Fibroblast of skin of back (primary cell): ENCODE measurements at places on chromosomes 11 and 22.

- DNase-seq: no peak
Measured at GRCh38 chr11:58060535-58060934, 29.8 kb downstream of the OR6Q1 start.

GRCh38 chr22:32800158-32800882, 1.2 kb upstream of the TIMP3 start:
- no peak for DNase-seq

GRCh38 chr11:26905368-26905767, 88.5 kb upstream of the FIBIN start:
- peak; percentile 35 for DNase-seq

GRCh38 chr11:129404731-129405130, 29.1 kb downstream of the BARX2 start:
- DNase-seq: no peak

DNA sequence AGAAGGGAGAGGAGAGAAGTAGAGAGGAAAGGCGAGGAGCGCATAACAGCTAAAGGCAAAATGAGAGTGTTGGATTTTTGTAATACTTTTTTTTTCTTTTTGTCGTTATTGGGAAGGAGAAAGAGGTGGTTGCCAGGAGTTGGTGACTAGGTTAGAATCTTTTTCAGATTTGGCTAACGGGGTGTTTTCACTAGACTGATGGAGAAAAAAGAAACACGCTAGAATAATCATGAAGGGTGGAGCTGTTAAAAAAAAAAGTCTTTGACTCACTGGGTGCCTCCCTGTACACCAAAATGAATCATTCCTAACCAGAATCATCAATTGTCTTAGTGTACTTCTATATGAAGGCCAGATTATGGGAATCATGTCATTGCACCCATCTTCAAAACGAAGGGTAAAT, 12.7 kb downstream of the BLID start:
- DNase-seq: peak; percentile 69

- DNase-seq: no peak
Measured at GRCh38 chr11:2538951-2539350, 94.1 kb downstream of the KCNQ1 start.

GRCh38 chr22:17237038-17237668, 17.9 kb upstream of the ADA2 start:
- no peak for DNase-seq

DNA sequence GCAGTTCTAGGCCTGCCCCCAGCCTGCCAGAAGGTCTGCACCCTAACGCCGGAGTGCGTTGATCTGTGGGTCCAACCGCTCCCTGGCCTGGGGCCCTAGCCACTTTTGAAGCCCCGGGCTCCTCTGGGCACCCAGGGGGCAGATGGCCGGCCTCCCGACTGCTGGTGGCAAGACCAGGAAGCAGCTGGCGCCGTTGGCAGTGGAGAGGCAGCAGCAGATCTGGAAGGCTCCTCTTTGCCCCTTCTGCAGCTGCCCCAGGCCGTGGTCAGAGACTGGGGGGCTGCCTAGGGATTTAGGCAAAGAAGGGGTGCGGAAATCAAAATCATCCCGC, 445 bp upstream of the VWCE start:
- no peak for DNase-seq

DNA sequence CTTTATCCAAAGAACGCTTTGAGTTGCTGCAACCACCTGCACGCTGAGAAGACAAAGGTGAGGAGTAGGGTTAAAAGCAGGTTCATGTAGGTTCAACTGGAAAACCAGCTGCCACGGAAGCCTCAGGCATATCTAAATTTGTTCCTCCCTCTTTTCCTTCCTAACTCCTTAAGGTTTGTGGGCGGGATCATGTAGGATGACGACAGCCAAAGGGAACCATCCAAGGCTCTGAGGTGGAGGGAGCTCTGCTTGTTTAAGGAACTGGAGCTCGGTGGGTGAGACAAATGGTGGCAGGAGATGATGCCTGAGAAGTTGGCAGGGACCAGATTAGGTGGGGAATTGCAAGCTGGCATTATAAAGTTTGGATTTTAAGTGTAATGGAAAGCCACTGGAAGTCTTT, 60.3 kb downstream of the SPON1 start:
- no peak for DNase-seq

DNA sequence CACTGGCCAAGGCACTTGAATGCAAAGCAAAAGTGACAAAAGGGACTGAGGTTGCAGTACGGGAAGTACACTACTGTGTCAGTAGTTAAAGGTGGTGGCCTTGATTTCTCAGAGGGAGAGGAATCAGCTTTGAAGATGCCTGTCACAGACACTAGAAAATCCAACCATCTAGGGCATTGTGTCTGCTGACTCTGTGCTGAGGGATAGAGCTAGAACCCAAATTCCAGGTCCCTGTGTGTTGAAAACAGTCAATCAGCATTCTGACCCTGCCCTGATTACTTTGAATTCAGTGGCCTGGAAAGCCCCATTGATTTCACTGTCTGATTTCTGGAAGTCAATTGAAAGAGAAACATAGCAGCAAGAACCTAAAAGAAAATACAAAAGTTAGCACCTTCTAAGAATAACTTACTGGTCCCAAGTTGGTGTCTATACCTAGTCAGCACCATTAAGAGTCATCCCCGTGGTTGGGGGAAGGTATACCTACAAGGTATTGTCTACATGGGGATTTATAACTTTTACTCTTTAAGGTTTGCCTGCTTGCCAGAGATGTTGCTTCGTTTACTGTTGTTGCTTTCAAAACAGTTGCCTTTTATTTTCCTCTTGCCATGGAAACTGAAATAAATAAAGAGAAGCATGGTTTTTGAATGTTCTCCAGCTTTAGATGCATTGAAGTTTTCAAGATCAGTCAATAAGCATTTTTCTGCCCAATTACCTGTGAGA, 97.3 kb downstream of the PDHX start:
- no peak for DNase-seq

- DNase-seq: peak; percentile 83
Measured at GRCh38 chr11:12157241-12157661, 46.9 kb downstream of the MICAL2 start.

- no peak for DNase-seq
Measured at GRCh38 chr11:128625746-128626145, 38.4 kb upstream of the ETS1 start.

GRCh38 chr11:68666849-68667248, 17.5 kb upstream of the GAL start:
- no peak for DNase-seq

DNA sequence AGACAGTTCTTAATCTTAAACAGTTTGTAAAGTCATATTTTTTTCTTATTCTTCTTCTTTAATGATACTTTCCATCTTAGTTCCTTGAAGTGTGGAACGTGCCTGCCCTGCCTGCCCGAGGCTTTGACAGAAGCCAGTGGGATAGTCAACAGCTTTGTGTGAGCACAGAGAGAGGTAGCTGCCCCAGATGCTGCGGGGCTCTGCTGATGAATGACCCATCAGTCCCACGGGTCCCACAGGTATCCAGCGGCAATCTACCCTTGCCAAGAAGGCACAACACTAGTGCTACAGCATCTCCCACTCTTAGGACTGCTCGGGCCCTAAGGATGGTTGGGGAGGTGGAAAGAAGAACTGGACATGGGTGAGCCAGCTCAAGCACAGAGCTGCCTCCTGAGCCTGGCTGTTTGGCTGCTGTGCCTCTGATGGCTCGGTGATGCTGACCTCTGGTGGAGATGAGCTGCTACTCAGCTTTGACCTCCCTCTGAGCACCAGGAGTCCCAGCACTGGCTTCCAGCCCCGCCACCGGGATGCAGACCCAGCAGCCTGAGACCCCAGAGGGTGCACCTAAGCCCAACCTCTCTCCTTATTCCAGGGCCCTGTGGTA, 11.8 kb upstream of the APLNR start:
- peak; percentile 73 for DNase-seq

- DNase-seq: peak; percentile 19
Measured at GRCh38 chr11:111441443-111441842, 62.4 kb upstream of the POU2AF1 start.

DNA sequence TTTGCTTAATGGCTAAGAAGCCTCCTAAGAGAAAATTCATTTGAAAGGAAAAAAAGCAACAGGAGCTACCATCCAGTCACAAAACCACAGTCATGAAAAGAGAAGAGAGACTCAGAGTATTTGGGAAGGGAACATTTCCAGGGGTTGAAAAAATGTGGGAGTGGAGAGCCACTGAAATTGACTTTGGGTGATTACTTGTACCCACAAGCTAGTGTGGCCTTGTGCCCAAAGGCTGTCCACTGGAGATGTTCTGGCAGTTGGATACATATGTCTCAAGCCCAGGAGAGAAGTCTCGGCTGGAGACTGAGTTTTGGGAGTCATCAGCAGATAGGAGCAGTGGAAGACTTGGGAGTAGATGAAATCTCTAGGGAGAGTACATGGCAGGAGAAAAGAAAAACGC, 3.2 kb upstream of the APOA5 start:
- DNase-seq: no peak

DNA sequence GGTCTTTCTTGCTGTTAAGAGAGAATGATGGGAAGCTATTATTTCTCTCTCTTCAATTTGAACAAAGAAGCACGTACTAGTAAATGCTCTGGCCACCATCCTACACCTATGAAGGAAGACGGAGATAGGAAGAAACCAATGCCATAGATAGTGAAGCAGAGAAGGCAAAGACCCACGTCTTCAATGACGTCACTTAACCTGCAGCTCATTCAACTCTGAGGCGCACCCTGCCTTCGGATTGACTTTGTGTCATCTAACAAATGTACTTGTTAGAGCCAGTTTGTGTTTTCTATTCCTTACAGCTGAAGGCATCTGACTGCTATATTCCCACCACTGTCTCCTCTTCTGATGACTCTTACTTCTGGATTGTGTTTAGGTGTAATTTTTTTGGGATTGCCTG, 332.5 kb upstream of the DDI1 start:
- DNase-seq: no peak

- peak; percentile 21 for DNase-seq
Measured at GRCh38 chr11:22433094-22433455, 94.9 kb downstream of the SLC17A6 start.

GRCh38 chr22:49544286-49544685, 283.4 kb downstream of the BRD1 start:
- no peak for DNase-seq

- DNase-seq: no peak
Measured at GRCh38 chr22:24822471-24822870, 16.5 kb downstream of the SGSM1 start.

DNA sequence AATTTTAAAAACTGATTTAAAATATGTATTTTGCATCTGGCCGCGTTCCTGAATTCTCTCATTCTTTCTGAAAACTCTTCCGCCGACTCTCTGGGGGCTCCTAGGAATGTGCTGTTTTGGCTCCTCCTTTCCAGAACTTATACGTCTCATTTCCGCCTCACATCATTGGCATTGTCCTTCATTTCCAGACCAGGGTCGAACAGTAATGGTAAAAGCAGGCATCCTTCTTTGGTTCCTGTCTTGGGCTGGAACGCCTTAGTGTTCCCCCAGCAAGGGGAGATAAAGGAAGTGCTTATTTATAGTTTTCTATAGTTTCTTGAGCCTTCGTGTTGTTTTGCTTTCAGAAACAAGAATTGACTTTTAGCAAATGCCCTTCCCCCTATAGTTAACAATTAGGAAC, 10.9 kb upstream of the TNNT3 start:
- DNase-seq: peak; percentile 80

DNA sequence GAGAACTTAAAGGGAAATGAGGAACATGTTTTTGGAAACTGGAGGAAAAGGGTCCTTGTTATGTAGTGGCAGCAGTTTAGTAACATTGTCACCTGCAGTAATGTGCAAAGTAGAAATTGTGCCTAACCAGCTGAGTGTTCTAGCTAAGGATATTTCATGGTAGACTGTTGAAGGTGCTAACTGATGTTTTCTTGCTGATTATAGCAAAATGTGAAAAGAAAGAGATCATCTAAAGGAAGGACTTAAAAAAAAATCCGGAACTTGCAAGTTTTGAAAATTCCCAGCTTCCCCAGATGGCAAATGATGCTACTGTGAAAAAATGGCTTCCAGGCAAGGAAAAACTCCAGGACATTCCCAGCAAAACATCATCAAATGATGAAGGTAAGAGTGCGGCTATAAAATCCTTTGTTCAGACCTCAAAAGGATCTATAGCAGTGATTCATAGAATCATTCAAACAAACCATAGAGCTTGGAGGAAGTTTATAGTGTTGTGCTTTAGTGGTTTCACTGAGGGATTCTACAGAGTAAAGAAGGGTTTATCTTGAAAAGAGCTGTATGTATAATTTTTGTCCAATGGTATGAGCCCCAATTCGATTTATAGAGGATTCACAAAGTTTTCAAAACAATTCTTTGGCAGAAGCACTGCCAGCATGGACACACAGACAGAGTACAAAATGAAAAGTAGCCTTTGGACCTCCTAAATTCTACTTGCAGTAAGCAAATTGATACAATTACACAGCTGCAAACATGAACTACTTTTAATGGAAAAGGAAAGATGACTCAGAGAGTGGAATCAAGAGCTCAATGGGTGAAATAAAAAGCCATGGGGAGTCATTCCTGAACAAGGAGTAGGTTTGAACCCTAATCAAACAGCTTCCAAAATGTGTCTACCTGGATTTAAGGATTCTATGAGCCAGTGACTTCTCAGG, 4.3 kb upstream of the TRIM44 start:
- DNase-seq: no peak

DNA sequence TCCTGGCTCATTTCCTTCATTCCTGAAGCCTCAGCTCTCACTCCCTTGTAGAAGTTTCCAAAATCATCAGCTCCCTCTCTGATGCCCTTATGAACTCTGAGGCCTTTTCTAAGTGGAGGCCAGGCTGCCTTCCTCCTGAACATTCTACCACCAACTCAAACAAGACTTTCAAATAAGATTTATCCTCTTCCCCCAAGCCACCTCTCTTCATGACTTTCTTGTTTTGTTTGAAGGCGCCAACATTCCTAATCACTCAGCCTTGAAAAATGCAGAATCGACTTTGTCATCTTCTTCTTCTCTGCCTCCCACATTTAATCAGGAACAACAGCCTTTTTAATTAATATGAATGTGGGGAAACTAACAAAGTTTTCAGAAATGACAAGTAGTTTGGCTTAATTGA, 927.9 kb downstream of the OPCML start:
- peak; percentile 89 for DNase-seq

GRCh38 chr11:108112057-108112456, 9.3 kb upstream of the ACAT1 start:
- DNase-seq: peak; percentile 24

DNA sequence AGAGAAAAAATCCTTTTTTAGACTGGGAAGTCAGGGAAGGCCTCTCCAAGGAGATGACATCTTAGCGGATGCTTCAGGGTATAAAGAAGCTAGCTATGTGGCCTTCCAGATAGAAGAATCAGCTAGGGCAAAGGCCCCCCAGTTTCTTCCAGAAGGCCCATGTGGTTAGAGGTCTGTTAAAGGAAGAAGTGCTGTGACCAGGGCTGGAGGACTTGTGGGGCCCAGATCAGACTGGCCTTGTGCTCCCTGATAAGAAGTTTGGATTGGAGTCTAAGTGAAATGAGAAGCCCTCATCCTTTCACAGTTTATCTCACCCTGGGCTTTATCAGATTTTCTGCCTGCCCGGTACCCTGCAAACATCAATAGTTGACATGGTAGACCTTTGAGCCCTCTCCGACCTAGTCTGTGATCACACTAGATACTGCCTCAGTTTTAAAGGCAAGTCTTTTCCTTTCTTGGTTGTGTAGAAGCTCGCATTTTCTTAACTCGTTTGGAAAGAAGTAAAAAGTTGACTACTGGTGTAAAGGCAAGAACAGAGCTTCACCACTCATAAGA, 7.8 kb downstream of the AMPD3 start:
- DNase-seq: no peak

- peak; percentile 46 for DNase-seq
Measured at GRCh38 chr11:113163291-113164030, 150.9 kb upstream of the TTC12 start.
